ENCODE measurements at places on chromosomes 3 and 15. TPM values are rescaled to one million over a fixed set of nuclear protein-coding genes. Genes with fewer than 3 reads are reported as not detected.

The CA12 gene
- total RNA-seq = 22.1 TPM

The RASGRP1 gene
- 2.1 TPM for total RNA-seq

The CCR8 gene
- total RNA-seq = not detected

The TM6SF1 gene
- total RNA-seq = 3.5 TPM

The NME9 gene
- not detected for total RNA-seq

The HGD gene
- total RNA-seq = 87.2 TPM

The UACA gene
- total RNA-seq = 59.1 TPM

The GOLGA6L7 gene
- total RNA-seq = not detected

The RNF13 gene
- 74.3 TPM for total RNA-seq

The CLDN18 gene
- total RNA-seq = not detected

The C3orf49 gene
- total RNA-seq = not detected

The ESYT3 gene
- total RNA-seq = 2.3 TPM

The MYZAP gene
- 2.5 TPM for total RNA-seq

The CTXN2 gene
- total RNA-seq = not detected

The ARGFX gene
- not detected for total RNA-seq

The PCOLCE2 gene
- total RNA-seq = 2.3 TPM

The SCAANT1 gene
- not detected for total RNA-seq

The GABRR3 gene
- total RNA-seq = not detected

The STAC gene
- total RNA-seq = not detected

The CCR4 gene
- not detected for total RNA-seq

The OIP5 gene
- not detected for total RNA-seq

The VPS18 gene
- total RNA-seq = 15.7 TPM

The PRTG gene
- 0.54 TPM for total RNA-seq

The OR5K2 gene
- not detected for total RNA-seq

The EXOG gene
- 22.6 TPM for total RNA-seq

The GNB4 gene
- 29.7 TPM for total RNA-seq

The C3orf22 gene
- total RNA-seq = not detected

The ALDH1L1 gene
- total RNA-seq = 5.1 TPM

The FMN1 gene
- 57.8 TPM for total RNA-seq

The CPN2 gene
- total RNA-seq = not detected

The ZIC1 gene
- not detected for total RNA-seq

The HCN4 gene
- 0.18 TPM for total RNA-seq

The WDR82 gene
- total RNA-seq = 42.8 TPM

The ILDR1 gene
- 3.7 TPM for total RNA-seq

The GPR15 gene
- total RNA-seq = 26.4 TPM

The KNG1 gene
- total RNA-seq = not detected

The MON1A gene
- 19.4 TPM for total RNA-seq

The NPAP1 gene
- total RNA-seq = not detected

The NR2E3 gene
- total RNA-seq = not detected

The RPL22L1 gene
- 28.3 TPM for total RNA-seq

The AHSG gene
- not detected for total RNA-seq

The PPP4R2 gene
- total RNA-seq = 43.7 TPM

The JAGN1 gene
- 23.9 TPM for total RNA-seq

The TTLL13 gene
- total RNA-seq = not detected

The CACNA2D3 gene
- total RNA-seq = not detected

The FBLN2 gene
- 34.2 TPM for total RNA-seq

The CLEC3B gene
- 40.9 TPM for total RNA-seq

The CCDC13 gene
- total RNA-seq = 6.8 TPM

The CTXND1 gene
- not detected for total RNA-seq

The C2CD4A gene
- not detected for total RNA-seq

The LDHAL6B gene
- not detected for total RNA-seq

The TMEM108 gene
- total RNA-seq = 1.7 TPM

The SPRED1 gene
- total RNA-seq = 40.4 TPM

The CELSR3 gene
- 3.1 TPM for total RNA-seq

The TUSC7 gene
- not detected for total RNA-seq

The PIF1 gene
- 7.1 TPM for total RNA-seq

The PIGB gene
- total RNA-seq = 3.2 TPM

The GP5 gene
- not detected for total RNA-seq

The UROC1 gene
- total RNA-seq = not detected
